BJ (cell line): ENCODE measurements at places on chromosomes 3 and 15.

DNA sequence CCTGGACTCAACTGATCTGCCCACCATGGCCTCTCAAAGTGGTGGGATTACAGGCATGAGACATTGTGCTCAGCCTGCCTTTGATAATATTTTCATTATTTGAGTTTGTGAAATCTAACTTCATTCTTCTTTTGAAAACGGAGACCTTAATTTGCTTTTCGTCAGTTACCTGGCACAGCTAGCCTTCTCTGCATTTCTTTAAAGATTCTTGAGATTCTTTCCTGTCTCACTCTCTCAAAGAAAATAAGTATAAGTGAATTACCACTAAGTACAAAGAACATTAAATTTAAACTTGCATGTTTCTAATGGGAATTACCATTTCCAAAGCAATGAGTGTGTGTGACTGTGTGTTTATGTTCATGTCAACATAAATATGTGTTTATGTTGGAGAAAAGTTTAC is 187.9 kb downstream of the NFKBIZ start:
- no peak for DNase-seq

DNA sequence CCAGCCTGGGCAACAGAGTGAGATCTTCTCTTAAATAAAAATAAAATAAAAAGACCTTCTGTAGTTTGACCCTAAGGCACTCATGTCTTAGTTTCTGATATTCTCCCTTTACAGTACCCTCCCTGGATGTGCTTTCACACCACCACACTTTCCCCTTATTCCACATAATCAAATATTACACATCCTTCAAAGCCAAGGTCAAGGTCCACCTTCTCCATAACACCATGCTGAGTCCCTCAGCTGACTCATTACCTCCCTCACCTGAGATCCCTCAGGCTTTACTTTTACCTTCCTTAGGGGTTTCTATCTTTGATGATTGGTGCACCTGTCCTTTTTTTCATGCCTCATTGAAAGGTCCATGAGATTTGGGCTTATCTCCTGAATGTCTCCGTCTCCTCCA is 25.5 kb upstream of the MNS1 start:
- no peak for DNase-seq

DNA sequence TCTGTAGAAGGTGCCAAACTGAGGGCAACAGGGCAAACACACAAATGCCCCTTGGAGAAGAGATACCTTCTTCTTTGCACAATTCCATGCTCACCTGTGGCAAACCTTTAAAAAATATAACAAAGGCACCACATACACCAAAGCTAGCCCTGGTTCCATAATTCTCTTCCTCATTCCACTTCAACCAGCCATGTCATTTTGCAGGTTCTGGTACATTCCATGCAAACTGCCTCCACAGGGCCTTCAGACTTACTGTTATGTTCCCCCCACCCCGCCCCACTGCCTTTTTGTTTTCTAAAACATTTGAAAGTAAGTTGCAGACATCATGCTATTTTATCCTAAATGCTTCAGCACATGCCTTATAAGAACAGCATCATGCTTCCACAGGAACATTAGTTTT is 269.0 kb downstream of the NSUN3 start:
- no peak for DNase-seq

DNA sequence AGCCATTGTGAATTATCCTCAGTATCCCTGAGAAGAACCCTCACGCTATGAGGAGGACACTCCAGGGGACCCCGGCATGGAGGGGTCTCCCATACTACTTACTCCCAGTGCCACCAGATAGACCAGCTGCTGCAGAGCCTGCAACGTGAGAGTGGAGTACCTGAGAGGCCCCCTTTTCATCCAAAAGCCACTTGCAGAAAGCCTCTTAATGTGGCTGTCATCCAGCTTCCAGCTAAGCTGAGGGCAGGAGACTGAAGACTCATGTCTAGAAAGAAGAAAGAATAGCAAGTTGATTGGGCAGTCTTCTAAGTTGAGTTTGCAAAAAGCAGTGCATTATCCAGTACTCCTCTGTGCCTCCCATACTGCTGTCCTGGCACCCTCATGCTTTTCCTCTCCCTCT is 27.3 kb upstream of the MNS1 start:
- DNase-seq, result no peak

GRCh38 chr15:92527197-92527596 is 128.4 kb downstream of the FAM174B start:
- no peak for DNase-seq

- DNase-seq, result no peak
Measured at GRCh38 chr15:69722924-69723323, 270.3 kb downstream of the RPLP1 start.
